ENCODE measurements at places on chromosomes 12 and 14.
A peak's percentile ranks its signal among the peaks of the same experiment; 100 is the strongest.

DNA sequence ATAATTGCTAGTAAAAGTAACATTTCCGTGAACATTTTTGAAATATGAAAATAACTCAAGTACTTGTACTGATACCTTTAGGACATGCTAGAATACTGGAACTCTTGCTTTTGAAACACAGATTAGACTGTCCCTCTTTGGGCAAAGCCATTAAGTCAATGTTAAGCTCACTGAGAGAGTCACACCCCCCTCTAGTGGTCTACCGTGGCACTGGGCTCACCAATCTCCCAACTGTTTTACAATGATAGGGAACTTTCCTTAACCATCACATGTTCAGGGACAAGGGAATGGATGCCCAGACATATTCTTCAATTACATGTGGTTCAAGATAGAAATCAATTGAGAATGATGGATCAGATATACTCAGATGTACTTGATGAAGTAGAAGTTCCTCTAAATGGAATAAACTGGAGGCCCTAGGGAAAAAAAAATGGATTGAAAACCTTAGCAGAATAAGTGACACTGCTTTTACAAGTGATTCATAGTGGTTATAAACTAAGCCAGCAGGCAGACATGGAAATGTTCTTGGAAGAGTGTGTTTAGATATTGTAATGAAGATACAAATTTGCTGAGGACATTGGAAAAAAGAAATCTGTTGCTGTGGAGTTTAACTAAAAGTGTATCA lies 17.8 kb downstream of the NANOG start:
- peak; percentile 20 for DNase-seq

GRCh38 chr12:43480591-43480990 lies 71.4 kb downstream of the ADAMTS20 start:
- no peak for DNase-seq

DNA sequence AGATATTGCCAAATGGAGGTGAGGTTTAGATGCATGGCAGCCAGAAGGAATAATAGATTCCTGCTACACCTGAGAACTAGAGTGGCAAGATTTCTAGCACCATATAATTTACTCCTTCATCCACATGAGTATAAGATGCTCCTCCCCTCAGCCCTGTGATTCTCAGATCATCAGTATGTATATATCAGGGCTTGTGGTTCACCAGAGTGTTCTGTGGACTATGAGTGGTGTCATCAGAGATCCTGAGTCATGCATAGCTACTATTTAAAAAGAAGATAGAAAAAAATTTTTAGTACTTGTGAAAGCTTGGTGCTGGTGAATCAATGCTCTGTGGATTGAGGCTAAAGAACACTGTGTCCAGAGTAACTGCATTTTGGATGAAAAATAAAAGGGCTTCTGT lies 285.9 kb downstream of the BMP4 start:
- no peak for DNase-seq

DNA sequence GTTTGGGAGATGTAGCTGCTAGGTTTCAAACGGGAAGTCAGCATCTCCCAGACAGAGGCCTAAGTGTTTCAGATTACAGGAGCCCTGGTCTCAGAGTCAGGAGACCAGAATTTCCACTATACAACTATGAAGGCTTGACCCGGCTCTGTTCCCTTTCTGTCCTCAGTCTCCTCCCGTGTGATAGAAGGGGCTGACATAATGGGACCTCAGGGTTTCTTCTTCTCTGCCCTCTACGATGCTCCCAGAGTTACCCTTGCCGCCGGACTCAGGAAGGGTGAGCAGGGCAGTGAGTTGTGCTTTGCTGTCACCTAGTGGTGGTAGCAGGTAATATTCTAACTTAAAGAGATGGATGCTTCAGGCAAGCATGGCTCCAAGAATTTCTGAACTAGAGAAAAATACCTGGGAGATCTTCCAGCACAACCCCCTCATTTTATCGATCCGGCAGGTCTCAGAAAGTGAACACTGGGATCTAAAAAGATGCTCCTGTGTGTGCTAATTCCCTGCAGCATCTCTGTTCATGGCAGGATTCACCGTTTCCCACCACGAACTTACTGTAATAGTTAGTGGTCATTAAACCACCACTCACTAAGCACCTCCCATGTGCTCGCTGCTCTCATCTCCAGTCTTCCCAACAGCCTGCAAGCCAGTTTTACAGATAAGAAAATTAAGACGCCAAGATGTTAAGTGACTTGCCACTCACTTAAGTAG lies 84.4 kb downstream of the VWF start:
- no peak for DNase-seq

DNA sequence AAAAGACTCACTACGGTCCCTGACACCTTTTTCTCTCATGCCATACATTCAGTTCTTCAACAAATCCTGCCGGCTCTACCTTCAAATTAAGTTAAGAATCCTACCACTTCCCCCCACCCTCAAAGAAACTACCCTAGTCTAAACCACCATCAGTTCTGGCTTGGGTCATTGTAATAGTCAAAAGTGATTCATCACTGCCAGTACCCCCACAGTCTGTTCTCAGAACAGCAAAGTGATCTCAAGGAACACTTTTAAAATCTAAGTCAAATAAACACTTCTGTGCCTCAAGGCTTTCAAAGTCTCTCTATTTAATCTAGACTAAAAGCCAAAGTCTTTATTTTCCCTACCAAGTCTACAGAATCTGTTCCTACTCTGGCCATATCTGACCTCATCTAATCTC lies 12.0 kb upstream of the FAM234B start:
- no peak for DNase-seq

DNA sequence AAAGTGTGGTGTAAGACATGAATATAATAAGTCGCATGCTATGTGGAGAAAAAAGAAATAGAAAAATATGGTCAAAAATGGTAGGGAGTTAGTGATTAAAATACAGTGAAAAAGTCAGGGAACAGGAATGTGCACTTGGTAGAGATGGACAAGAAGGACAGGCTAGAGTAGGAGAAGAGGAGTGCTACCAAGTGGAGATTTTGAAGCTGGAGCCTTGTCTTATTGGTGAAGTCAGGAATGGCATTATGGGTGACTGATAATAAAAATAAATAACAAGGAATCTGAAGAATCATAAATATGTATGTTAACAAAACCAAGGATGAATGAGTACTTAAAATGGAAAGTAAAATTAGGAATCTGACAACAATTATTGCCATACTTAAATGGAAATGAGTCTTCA lies 204.8 kb downstream of the PRKD1 start:
- DNase-seq, result no peak

- DNase-seq, result no peak
Observed at GRCh38 chr14:103016071-103016470, 41.3 kb downstream of the CDC42BPB start.

DNA sequence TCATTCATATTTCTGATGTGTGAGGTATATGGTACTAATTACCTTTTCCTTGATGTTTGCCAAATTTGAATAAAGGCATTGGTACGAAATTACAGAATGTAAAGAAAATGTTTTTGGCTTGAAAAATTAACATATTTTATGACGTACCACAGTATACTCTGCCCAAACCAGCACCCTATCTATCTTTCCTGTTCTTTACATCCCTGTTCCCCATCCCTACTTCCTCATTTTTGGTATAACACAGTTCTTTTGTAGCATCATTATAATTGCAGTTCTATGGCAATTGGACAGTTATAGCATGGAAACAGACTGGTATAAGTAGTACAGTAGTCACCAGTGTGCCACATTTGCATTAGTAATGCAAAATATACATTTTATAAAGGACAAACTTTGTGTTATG lies 7.0 kb upstream of the CCT2 start:
- no peak for DNase-seq

DNA sequence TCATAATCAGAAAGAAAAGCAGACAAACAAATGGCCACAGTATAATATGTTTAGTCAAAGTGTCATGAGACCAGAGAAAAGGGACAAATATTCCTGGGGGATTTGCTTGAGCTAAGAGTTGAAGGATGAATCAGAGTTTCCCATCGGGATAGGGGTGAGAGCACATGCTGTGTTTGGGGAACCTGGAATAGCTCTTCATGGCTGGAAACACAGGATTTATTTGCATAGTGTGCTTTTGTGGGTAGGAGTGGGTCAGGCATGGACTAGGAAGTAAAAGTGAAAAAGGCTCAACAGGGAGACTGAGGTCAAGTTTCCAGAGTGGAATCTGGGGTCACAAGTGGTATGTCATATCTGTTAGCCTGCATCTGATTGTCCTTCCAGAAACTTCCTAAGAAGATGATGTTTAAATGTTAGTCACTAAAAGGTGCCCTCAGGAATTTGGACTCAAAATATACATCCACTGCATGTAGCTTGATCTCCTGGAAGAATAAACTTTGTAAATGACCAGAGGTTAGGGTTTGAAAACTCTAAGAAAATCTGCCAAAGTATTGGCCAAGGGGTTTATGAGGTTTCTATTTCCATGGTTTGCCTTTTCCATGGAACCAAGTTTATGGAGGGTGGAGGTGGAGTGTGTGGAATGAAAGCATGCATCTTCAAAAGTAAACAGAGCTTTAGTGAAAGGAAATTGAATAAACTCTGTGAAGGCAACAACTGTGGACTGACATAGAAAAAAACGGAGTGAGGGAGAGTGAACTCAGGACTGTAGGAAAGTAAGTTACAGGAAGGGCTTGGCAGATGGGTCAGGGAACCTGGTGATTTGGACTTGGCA lies 344.6 kb downstream of the C12orf75 start:
- no peak for DNase-seq

DNA sequence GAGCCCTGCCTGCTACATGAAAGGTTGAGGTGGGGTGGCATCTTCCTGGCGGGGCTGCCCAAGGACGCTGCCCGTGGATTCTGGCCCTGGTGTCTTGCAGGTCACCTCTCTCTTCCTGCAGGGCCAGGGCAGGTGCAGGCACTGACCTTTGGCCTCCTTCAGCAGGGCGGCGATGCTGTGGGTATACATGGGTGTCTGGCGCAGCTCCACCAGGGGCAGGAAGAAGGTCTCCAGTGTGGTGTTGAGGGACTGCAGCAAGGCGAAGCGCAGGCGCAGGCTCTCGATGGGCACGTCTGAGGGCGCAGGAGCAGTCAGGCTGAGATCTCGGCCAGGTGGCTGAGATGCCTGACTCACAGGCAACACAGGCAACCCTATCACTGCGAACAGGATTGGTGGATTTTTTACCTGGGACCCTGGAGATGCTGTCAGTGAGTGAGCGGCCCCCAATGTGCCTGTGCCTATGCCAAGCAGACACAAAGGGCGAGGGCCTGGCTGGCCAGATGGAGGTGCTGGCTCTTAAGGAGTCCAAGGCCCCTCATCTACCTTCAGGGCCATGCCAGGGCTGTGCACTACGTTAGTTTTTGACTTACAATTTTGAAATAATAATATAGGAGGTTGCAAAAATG lies 45.7 kb downstream of the TRAFD1 start:
- DNase-seq, result no peak

DNA sequence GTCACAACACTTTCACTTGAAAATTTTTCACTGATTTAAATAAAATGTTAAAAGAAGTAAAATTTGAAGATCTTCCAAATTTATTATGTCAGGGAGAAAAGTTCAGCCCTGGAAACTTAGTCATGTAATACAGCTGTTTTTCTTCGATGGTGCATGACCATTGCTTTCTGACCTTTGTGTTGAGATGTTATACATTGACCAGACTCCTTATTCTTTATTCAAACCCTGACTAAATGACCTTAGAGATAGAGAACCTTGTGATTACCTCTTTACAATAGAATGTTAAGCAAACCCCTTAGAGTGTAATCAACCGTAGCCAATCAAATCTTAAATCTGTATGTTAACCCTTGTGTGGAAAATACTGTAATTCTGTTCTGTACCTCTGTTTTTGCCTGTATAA lies 34.5 kb downstream of the PLCZ1 start:
- no peak for DNase-seq

DNA sequence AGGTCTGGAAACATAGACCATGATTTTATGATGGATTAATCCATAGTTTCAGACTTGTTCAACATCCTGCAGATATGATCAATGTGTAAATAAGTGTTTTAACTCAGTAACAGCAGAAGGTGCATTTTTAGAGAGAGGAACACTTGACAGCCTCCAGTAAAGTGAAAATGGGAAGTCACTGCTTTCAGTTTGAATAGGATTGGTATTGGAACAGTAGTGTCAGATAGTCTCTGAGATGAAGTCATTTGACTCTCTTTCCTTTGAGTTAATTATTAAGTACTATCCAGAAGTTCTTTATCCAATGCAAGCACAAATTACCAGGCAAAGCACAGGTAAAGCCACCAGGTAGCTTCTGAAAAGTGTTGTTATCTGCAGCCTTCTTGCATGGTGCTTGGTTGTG lies 14.5 kb upstream of the NAV3 start:
- DNase-seq, result no peak

DNA sequence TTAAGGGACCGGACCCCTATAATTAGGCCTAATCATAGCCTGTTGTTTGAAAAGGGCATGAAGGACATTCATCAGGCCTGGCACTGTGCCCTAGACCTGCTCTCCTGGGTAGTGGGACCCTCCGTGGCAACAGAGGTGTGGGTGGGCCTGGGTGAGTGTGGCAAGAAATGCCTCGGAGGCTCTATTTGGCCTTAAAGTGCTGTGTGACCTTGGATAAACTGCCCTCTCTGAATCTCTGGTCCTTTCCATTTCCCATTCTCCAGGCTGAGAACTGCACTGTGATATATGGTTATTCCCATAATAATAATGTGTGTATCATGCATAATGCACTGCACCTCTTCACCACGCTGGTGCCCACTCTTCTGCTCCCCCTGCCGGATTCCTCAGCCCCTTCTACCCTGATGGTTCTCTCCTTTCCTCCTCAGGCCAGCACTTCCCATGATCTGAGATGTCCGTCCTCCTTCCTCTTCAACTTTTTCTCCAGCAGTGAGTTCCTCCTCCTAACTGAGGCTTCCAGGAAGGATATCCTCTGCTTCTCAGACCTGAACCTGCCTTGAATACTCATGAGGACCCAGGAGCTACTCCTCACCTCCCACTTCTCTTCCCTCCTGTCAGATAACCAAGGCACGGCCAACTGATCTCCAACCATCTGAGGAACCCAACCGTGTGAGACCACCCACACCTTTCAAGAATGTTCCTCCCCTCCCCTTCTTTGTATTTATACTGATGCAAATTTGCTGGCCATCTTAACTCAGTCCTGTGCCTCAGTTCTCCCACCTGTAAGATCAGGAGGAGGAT lies 111.0 kb upstream of the PZP start:
- DNase-seq, result no peak

- no peak for DNase-seq
Observed at GRCh38 chr12:110093631-110094311, 30.4 kb upstream of the IFT81 start.

DNA sequence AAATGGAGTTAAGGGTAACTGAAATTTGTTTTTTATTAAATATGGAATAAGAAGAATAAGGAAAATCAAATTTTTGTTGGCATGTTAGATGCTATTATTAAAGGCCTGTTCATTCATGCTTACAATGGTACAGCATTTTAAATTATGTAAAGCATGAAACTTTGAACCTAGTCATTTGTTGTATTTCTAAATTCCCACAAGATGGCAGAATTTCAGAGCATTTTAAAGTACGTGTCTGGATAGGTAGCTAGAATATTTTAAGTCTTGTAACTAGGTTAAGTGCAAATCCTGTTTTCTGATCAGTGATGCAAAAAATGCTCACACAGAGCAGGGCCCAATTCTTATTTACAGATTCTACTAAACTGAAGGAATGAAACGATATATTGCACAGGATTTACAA lies 585.6 kb upstream of the MIS18BP1 start:
- DNase-seq, result no peak
